Mucosa of descending colon (tissue), 3 donors: ENCODE measurements at places on chromosomes 3 and 15. TPM values are rescaled to one million over a fixed set of nuclear protein-coding genes. Genes with fewer than 3 reads are reported as not detected.

DNA sequence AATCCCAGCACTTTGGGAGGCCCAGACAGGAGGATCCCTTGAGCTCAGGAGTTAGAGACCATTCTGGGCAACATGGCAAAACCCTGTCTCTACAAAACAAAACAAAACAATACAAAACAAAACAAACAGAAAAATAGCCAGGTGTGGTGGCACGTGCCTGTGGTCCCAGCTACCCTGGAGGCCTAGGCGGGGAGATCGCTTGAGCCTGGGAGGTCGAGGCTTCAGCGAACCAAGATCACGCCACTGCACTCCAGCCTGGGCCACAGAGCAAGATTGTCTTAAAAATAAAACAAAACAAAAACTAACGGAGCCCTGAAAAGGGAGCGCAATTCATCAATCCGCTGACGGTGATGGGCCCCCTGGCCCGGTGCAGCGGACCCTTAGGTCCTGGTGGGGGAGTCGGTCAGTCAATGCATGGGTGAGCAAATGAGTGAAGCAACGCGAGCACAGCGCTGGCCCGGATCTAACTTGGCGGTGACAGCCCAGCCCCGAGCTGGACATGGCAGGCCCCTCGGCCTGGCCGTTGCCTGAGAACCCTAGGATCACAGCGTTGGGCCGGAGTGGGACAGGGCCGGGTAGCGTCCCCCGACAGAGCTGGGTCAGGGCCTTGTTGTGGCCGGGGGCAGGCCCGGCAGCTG is 52.4 kb upstream of the BLM start:
- DNase-seq: peak; percentile 41

GRCh38 chr15:98169551-98169950 is 209.0 kb downstream of the ARRDC4 start:
- no peak for DNase-seq

DNA sequence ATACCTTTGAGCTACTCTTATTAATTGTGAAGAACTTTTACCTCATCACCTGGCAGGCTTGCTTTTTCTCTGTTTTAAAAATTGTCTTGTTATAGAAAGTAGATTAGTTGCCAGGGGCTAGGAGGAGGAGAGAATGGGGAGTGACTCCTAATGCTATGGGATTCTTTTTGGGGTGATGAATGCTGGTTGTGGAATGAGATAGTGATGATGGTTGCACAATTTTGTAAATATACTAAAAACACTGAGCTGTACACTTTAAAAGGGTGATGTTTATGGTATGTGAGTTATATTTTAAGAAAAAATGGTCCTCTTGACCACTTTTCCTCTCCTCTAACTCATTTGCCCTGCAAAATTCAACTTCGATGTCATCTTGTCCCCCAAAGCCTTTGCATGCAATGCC is 31.8 kb upstream of the LRIG1 start:
- DNase-seq: no peak

GRCh38 chr3:75896265-75896664 is 110.9 kb upstream of the ZNF717 start:
- DNase-seq: no peak

- no peak for DNase-seq
Observed at GRCh38 chr3:31275038-31275572, 257.6 kb upstream of the STT3B start.

GRCh38 chr3:23876923-23877322 is 39.9 kb downstream of the NKIRAS1 start:
- no peak for DNase-seq

- no peak for DNase-seq
Observed at GRCh38 chr15:29220852-29221251, 48.8 kb downstream of the NSMCE3 start.

- no peak for DNase-seq
Observed at GRCh38 chr3:150299201-150299600, 108.9 kb upstream of the TSC22D2 start.

GRCh38 chr3:156743859-156744258 is 69.5 kb downstream of the TIPARP start:
- no peak for DNase-seq

GRCh38 chr3:23341147-23341838 is 138.2 kb downstream of the UBE2E2 start:
- DNase-seq: no peak

- DNase-seq: no peak
Observed at GRCh38 chr3:149965278-149965677, 5.4 kb downstream of the PFN2 start.

DNA sequence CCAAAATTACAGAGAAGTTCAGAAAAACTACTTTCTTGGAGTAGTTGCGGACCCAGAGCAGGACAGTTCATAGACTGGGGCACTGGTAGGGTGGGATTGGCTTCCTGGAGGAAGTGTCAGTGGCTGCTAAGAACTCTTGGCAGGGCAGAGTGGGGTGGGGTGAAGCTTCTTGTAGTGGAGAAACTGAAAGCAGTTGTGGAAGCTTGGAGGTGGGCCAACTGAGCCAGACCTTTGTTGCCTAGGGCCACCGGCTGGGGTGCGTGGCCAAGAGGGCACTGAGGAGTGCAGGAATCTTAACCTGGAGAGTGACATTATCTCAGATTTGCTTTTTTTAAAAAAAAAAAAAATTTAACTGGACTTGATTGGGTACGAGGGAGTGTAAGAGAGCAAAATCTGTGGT is 3.1 kb downstream of the KAT2B start:
- peak; percentile 90 for DNase-seq

GRCh38 chr3:119145500-119146167 is at the start of gene TEX55:
Gene TEX55, plus strand, starts transcription at chr3:119146165. Its CDS starts 25 bp downstream, at chr3:119146190.
- DNase-seq: peak; percentile 37

- DNase-seq: no peak
Observed at GRCh38 chr15:25695875-25696760, 167.0 kb downstream of the ATP10A start.

- DNase-seq: no peak
Observed at GRCh38 chr3:139117136-139117675, 72.5 kb upstream of the PRR23C start.

- no peak for DNase-seq
Observed at GRCh38 chr3:157464321-157464720, 27.7 kb downstream of the PTX3 start.

GRCh38 chr3:182238126-182238525 is 526.4 kb downstream of the SOX2 start:
- no peak for DNase-seq

- DNase-seq: no peak
Observed at GRCh38 chr3:171980578-171981270, 58.7 kb upstream of the FNDC3B start.

DNA sequence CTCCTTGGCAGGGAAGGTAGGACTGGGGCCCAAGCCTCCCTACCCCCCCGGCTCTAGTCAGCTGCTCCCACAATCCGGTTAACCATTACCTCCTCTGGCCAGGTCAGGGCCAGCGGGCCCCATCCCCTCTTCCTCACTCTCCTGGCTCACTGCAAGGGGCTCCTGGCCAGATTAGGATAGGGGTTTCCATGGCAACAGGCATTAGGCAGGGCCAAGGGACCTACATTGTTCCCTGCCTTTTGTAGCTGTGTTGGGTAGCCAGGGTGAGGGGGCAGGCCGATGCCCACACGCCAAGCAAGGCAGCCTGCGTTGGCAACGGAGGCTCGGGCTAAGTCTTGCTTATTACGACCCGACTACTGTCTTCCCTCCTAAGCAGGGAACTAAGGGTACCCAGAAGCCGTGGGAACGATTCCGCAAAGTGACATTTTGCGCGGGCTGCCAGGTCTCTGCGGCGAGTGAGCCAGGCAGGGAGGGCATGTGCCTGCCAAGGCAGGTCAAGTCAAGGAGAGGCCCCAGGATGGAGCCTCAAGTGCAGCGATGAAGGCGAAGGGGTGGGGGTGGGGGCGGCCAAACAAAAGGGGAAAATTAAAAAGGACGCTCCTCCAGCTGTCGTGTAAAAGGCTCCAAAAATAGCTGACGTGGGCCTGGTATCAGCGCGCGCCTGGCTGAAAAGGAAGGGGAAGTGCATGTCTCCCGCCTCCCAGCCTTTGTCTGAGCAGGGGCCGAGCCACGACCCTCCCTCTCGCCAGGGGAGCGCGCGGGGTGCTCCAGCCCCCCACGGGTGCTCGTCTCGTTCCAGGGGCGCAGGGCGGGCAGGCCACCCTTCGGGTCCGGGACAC is 919 bp downstream of the IDH2 start:
- DNase-seq: peak; percentile 79

DNA sequence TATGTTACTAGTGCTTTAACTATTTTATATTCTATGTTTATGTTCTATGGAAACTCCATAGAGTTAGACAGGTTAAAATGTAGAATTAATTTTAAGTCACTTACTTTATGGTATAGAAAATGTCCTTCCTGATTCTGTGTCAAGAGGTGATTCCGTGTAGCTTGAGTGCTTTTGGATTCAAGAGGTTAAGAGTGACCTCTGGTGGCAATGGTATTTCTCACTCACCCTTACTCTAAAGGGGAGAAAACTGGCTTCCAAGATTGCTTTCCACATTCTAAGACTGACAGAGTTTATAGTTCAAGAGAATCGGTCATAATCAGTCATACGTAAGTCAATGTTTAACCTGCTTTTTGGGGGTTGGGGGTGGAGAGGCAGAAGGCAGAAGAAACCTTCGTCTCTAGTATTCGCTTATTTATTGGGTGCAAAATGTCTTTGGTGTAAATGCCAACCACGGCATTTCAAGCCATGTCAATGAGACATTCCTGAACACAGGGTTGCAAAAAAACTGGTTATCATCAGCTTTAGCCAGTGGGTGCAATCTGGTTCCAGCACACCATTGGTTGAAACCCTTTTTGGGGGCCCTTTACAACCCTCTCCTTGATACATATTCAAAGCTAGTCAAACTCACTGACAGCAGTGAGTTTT is 92.0 kb upstream of the VGLL3 start:
- DNase-seq: no peak

GRCh38 chr3:53744351-53744750 is 101.9 kb downstream of the CHDH start:
- DNase-seq: peak; percentile 72

- DNase-seq: no peak
Observed at GRCh38 chr15:39497016-39497758, 83.7 kb upstream of the THBS1 start.

DNA sequence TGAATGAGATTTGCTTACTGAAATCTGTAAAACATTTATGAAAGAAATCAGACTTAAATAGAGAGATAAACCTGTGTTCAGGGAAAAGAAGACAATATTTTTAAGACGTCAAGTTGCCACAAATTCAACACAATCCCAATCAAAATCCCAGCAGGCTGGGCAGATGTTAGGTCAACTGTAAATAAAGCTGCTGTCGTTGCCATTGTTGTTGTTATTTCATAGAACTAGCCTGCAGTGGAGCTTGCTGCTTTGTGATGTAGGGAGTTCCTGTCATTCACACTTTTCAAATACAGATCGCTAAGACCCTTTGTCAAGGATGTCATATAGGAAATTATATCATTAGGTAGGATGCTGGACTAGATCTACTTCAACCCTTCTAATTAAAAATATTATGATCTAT is 123.1 kb downstream of the NEO1 start:
- DNase-seq: no peak

- DNase-seq: no peak
Observed at GRCh38 chr3:177015881-177016280, 181.4 kb downstream of the TBL1XR1 start.

DNA sequence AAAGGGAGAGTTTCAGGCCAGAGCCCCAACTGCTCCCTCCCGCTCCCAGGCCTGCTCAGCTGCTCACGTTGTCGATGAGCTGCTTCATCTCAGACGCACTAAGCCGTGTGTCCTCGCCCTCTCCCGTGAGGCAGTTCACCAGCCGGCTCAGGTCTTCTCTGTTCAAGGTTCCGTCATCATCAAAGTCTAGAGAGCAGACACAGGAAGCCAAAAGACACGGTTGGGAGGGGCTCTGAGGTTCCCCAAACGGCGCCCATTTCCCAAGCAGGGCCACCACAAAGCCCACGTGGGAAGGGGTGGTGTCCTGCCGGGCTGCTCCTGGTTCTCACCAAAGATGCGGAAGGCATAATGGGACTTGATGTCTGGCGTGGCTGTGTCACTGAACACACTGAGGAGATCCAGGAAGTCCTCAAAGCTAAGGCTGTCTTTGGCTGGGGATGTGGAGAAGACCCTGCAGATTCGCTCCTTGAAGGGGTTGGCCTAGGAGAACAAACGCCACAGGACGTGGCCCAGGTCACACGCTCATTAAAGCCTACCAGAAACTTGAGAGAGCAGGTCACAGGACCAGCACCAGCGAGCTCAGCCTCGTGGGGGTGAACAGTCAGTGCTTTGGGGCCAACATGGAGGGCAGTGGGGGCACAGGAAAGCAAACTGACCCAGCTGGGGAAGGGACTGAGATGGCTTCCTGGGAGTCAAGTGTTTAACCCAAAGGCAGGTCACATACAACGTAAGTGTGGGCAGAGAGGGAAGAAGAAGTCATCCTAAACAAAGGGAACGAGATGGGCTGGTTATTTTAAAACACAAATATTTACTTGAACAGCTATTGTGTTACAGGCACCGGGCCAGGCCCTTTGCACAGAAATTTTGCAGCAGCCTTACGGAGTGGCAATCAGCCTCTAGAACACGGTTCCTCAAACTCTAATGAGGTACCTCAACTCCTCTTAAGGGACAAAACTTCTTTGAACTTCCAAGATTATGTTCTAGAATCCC is 2.4 kb downstream of the CIB1 start:
- DNase-seq: peak; percentile 62

GRCh38 chr15:80452166-80452565 is 48.0 kb downstream of the ARNT2 start:
- no peak for DNase-seq

GRCh38 chr15:66287461-66288057 is 5.8 kb upstream of the DIS3L start:
- no peak for DNase-seq

DNA sequence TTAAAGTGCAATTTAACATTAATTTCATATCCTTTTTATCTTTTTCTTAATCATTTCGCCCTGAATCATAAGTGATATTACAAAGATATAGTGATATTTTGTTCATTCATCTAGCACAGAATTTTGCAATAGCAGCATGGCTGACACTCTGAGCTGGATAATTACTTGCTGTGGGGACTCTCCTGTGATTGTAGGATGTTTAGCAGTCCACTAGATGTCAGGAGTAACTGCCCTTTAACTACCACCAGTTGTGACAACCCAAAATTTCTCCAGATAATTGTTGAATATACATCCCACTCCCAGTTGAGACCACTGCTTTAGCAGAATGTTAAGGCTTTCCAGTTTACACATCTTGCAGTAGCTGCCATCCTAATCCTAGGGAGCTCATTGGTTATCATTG is 196.8 kb upstream of the MBNL1 start:
- no peak for DNase-seq

The RARB gene
- 1.2 TPM for total RNA-seq

The COL8A1 gene
- total RNA-seq: 7.6 TPM

The CYP1A2 gene
- not detected for total RNA-seq

The DNAH12 gene
- 0.07 TPM for total RNA-seq

The CLDN18 gene
- total RNA-seq: not detected

The ZBTB38 gene
- 144 TPM for total RNA-seq

The ALDH1L1 gene
- total RNA-seq: 14.3 TPM

The ABHD17C gene
- total RNA-seq: 84.4 TPM

The SLC12A1 gene
- not detected for total RNA-seq

The GMNC gene
- not detected for total RNA-seq

The HIGD2B gene
- not detected for total RNA-seq

The TAGLN3 gene
- total RNA-seq: 0.27 TPM

The PLSCR4 gene
- total RNA-seq: 72.7 TPM

The MESP2 gene
- total RNA-seq: 0.79 TPM
